Naive thymus-derived CD4-positive, alpha-beta T cell (primary cell): ENCODE measurements at places on chromosomes 3 and 15. TPM values are rescaled to one million over a fixed set of nuclear protein-coding genes. Genes with fewer than 3 reads are reported as not detected.

GRCh38 chr3:4950948-4951347 lies 28.3 kb upstream of the BHLHE40 start:
- no peak overlapping the region for H3K4me3 ChIP-seq

DNA sequence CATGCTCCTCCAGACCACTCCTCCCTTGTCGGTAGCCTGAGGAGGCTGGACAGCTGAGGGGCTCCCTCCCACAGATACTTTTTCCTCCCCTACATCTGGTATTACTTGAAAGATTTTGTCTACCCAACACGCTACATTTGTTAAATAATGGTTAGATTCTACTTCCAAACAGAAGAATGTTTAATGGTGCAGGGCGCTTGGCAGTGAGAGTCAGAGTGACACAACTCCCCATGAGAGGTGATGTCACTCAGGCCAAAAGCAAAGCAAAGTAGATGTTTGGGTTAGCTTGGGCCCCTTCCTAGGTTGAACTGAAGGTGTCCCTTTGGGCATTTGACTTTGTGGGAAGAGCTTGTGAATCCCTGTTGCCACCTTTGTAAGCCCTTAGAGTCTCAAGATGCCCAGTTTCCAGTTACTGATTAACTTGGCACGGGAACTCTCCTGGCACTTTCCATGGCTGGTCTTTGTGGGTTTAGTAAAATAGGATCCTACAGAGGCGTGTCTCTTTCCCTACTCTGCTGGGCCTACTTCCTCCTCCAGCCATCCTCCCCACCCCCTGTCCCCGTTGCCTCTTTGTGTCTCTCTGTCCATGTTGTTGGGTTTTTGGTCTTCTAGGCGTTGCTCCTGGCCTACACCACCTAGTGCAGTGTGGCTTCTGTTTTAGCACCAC lies 5.6 kb downstream of the LIMD1 start:
- no peak for DNase-seq
- peaks cover 45% of the 10 kb centered on the region for H3K4me1 ChIP-seq
- no peak overlapping the region for H3K27ac ChIP-seq
- H3K36me3 ChIP-seq, result no peaks in the 10 kb centered on the region

DNA sequence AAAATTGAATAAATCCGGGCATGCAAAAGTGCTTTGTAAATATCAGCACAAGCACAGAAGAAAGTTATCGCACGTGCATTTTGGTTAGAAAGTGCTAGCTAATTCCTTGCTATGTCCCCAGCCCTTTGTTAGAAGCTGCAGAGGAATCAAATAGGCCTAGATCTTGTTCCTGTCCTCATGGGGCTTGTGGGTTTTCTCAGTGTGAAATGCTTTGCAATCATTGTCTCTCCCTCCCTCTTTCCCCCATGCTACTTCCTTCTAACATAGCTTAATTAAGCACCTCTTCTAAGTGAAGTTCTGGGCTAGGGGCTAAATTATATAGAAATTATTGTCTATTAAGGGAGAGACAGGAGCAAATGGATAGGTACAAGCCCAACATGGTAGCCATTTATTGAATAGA lies 271.7 kb downstream of the RPLP1 start:
- H3K27me3 ChIP-seq, result no peaks in the 10 kb centered on the region
- H3K4me1 ChIP-seq, result peaks cover 45% of the 10 kb centered on the region
- H3K36me3 ChIP-seq, result no peaks in the 10 kb centered on the region
- no peak for DNase-seq

- H3K27ac ChIP-seq, result no peak overlapping the region
- no peak overlapping the region for H3K4me3 ChIP-seq
- H3K4me1 ChIP-seq, result no peaks in the 10 kb centered on the region
These were observed 444.0 kb downstream of the OTOL1 start for GRCh38 chr3:161940621-161940965.

DNA sequence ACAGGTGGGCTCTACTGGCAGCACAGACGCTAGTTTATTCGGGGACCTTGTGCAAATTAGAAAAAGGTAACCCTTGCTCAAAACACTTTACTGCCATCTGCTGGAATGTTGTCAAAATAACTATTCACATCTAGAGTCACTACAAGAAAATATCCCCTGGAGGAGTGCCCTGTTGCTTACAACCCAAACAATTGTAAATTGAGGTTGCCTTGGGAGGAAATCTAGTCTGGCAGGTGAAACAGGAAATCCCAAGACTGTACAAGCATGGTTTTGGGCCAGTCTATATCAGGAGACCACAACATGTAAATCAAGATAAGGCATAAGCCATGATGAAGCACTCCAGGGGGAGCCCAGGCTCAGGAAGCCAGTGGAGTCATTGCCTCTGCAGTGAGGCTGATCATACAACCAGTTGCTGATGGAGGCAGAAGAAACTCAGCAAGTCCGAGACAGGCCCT lies 136.8 kb upstream of the ACP3 start:
- H3K4me1 ChIP-seq, result no peaks in the 10 kb centered on the region
- H3K27ac ChIP-seq, result no peak overlapping the region
- H3K27me3 ChIP-seq, result no peaks in the 10 kb centered on the region
- no peak for DNase-seq
- no peaks in the 10 kb centered on the region for H3K36me3 ChIP-seq

DNA sequence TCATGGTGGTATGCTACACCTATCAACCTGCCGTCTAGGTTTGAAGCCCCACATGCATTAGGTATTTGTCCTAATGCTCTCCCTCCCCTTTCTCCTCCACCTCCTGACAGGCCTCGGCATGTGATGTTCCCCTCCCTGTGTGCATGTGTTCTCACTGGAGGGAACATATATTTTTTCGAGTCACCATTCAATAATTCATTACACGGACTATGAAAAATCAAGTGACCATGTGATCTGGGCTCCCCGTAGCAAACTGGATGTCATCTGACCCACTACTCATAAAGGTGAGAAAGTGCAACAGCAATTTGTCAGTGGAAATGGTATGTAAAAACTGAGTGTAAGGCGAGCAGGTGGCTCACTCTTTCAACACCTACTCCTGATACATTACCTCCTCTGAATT lies 224.3 kb upstream of the RASGRP1 start:
- no peaks in the 10 kb centered on the region for H3K4me1 ChIP-seq
- H3K27me3 ChIP-seq, result no peaks in the 10 kb centered on the region
- no peak for DNase-seq
- H3K27ac ChIP-seq, result no peak overlapping the region
- no peaks in the 10 kb centered on the region for H3K36me3 ChIP-seq

- H3K27ac ChIP-seq, result no peak overlapping the region
- no peaks in the 10 kb centered on the region for H3K27me3 ChIP-seq
- H3K4me3 ChIP-seq, result no peak overlapping the region
- no peaks in the 10 kb centered on the region for H3K36me3 ChIP-seq
- no peaks in the 10 kb centered on the region for H3K4me1 ChIP-seq
- no peak for DNase-seq
These were observed 696.9 kb downstream of the ZNF385D start for GRCh38 chr3:21054064-21054463.

GRCh38 chr3:126375835-126376331 lies 18.7 kb upstream of the KLF15 start:
- no peaks in the 10 kb centered on the region for H3K36me3 ChIP-seq
- H3K4me1 ChIP-seq, result no peaks in the 10 kb centered on the region
- no peaks in the 10 kb centered on the region for H3K27me3 ChIP-seq
- DNase-seq, result no peak
- no peak overlapping the region for H3K4me3 ChIP-seq
- no peak overlapping the region for H3K27ac ChIP-seq

- H3K36me3 ChIP-seq, result no peaks in the 10 kb centered on the region
- no peak overlapping the region for H3K27ac ChIP-seq
- H3K27me3 ChIP-seq, result no peaks in the 10 kb centered on the region
- H3K4me1 ChIP-seq, result no peaks in the 10 kb centered on the region
- no peak overlapping the region for H3K4me3 ChIP-seq
These were observed 83.5 kb upstream of the SEC13 start for GRCh38 chr3:10404377-10404776.

DNA sequence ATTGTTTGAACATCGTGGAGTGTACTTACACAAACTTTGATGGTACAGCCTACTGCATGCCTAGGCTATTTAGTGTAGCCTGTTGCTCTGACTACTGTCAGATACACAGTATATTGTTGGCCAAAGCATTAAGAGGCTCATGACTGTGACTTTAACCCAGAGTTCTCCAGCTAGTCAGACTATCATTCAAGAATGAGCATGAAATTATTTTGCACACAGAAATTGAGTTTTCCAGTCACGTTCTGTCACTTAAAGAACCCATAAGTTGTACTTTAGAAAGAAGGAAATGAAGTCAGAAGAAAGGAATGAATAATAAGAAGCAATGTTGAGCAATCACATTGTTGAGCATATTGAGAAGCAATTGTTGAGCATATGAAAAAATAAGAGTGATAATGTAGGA lies 37.6 kb upstream of the SLC22A13 start:
- H3K27me3 ChIP-seq, result no peaks in the 10 kb centered on the region
- no peak for DNase-seq
- no peaks in the 10 kb centered on the region for H3K36me3 ChIP-seq
- no peak overlapping the region for H3K27ac ChIP-seq
- no peaks in the 10 kb centered on the region for H3K4me1 ChIP-seq
- no peak overlapping the region for H3K4me3 ChIP-seq

GRCh38 chr3:156207802-156208685 lies 87.7 kb downstream of the KCNAB1 start:
- no peaks in the 10 kb centered on the region for H3K4me1 ChIP-seq
- no peaks in the 10 kb centered on the region for H3K27me3 ChIP-seq
- H3K27ac ChIP-seq, result no peak overlapping the region
- no peaks in the 10 kb centered on the region for H3K36me3 ChIP-seq
- H3K4me3 ChIP-seq, result no peak overlapping the region
- DNase-seq, result no peak

DNA sequence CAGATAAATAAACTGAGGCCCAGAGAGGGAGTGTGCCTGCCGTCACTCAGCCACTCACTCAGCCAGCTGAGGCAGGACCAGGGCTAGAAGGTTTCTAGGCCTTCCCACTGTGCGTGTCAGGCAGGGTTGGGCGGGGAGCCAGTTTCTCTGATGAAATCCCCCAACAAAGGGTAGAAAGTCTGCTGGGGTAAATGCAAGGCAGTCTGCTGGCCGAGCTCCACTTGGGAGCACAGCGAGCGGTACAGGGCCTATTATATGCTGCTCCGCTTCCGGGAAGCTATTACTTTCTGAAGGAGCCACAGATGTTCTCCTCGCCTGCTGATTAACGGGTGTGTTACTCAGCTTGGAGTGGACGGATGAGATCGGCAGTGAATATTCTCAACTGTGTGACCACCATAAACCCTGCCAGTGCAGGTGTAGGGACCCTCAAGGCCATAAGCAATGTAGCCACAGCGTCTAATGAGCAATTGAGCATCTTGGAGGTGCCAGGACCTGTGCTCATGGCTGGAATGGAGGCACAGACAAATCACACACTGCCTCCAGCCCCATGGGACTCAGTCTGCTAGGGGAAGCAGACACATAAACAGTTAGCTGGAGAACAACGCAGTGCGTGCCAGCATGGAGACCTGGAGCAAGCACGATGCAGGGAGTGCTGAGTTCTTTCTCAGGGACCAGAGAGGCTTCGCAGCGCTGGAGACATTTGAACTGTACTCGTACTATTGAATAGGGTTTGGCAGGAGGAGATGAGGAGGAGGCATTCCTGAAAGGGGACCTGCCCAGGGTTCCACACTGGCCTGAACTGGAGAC lies 42.1 kb downstream of the CORO2B start:
- H3K27ac ChIP-seq, result no peak overlapping the region
- no peaks in the 10 kb centered on the region for H3K4me1 ChIP-seq
- no peak for DNase-seq
- no peaks in the 10 kb centered on the region for H3K36me3 ChIP-seq
- H3K27me3 ChIP-seq, result no peaks in the 10 kb centered on the region

The LXN gene
- total RNA-seq, result 2.1 TPM

The MLH1 gene
- total RNA-seq, result 28.6 TPM

The EMC7 gene
- total RNA-seq, result 39.5 TPM

The ATP8B4 gene
- total RNA-seq, result 1.2 TPM
